ENCODE measurements at places on chromosomes 7 and 10. TPM values are rescaled to one million over a fixed set of nuclear protein-coding genes. Genes with fewer than 3 reads are reported as not detected.

Gene CALML3
- total RNA-seq, result not detected

Gene TCAF2
- total RNA-seq, result 23.0 TPM

Gene STOX1
- total RNA-seq, result 1.6 TPM

Gene OR6V1
- not detected for total RNA-seq

Gene PHYHIPL
- total RNA-seq, result not detected

Gene CRYGN
- 0.07 TPM for total RNA-seq

Gene PRKCQ
- 0.22 TPM for total RNA-seq

Gene LFNG
- total RNA-seq, result 0.20 TPM

Data from NCI-H460 (cell line).